ENCODE measurements at places on chromosomes 6 and 20. TPM values are rescaled to one million over a fixed set of nuclear protein-coding genes. Genes with fewer than 3 reads are reported as not detected.

DNA sequence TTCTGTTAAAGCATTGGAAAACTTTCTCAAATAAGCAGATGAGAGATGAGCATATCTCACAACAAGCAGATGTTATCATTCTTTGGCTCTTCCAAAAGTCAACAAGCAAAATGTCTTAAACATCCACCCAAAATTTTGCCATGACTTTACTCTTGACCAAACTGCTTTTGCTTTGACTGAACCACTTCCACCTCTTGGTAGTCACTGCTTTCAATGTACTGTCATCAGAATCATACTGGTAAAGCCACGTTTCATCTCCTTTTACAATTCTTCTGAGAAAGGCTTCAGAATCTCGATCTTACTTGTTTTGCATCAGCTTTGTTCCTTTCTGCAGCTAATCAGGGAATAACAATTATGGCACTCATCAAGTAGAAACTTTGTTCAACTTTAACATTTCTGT, 498.5 kb upstream of the GJE1 start:
- no peaks in the 10 kb centered on the region for H3K27me3 ChIP-seq
- H3K27ac ChIP-seq: no peak overlapping the region
- H3K4me1 ChIP-seq: no peaks in the 10 kb centered on the region

GRCh38 chr6:43009124-43009523, 4.6 kb downstream of the MEA1 start:
- peaks cover 3% of the 10 kb centered on the region for H3K4me1 ChIP-seq
- H3K36me3 ChIP-seq: no peaks in the 10 kb centered on the region
- no peak overlapping the region for H3K4me3 ChIP-seq
- no peak overlapping the region for H3K27ac ChIP-seq
- DNase-seq: no peak
- H3K27me3 ChIP-seq: no peaks in the 10 kb centered on the region

DNA sequence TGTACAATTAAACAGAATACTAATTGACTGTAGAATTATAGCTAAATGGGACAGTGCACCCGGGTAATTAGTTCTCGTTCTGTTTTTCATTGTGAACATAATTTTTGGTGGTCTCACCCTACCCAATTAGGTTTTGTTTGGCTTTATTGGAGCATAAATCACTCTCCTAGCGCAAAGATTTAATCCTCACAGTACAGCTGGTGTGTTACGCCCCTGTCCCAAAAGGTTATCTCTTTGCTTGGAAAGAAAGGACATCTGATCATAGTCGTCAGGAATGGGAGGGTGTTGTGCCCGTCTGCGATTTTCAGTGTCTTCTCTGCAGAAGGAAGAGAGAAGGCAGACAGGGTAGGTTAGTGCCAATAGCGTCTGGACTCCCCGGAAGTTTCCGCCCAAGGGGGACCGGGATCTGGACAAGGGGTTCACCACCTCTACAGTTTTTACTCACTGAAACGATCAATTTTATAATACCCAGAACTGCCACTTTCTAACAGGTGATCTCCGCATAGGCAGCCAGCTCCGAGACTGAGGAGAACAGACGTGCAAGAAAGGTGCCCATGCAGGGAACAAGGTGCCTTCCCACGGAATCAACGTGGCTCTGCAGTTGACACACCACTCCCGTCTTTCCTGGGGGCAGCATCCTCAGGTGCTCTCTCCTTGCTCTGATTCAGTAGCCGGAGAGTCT, 617.4 kb upstream of the CDH4 start:
- H3K4me1 ChIP-seq: peaks cover 3% of the 10 kb centered on the region
- no peaks in the 10 kb centered on the region for H3K36me3 ChIP-seq
- DNase-seq: no peak
- H3K27me3 ChIP-seq: no peaks in the 10 kb centered on the region
- no peak overlapping the region for H3K4me3 ChIP-seq

GRCh38 chr6:99882128-99882702, 111.8 kb downstream of the MCHR2 start:
- H3K4me3 ChIP-seq: no peak overlapping the region
- H3K27ac ChIP-seq: no peak overlapping the region
- no peaks in the 10 kb centered on the region for H3K4me1 ChIP-seq

DNA sequence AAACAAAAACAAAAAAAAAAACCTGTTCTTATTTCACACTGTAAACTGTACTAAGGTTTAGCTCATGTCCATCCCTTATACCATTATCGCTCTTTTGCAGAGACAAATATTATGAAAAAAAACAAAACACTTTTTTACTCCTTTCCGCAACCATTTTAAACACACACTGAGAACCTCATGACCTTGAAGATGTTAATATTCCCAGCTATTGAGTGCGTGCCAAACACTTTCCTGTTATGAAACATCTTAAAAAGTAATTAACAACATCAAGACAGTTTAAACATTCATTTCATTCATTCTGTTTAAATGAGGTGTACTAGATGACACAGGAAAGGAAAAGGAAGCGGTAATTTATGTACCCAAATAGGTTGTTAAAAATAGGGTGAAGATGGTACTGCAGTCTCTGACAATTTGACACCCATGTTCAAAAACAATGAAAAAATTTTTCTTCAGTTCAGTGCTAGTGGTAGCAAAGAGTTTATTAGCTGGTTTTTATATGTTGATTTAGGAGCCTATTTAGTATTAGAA, 3.9 kb upstream of the ARHGAP18 start:
- DNase-seq: no peak
- no peaks in the 10 kb centered on the region for H3K27me3 ChIP-seq
- H3K4me3 ChIP-seq: no peak overlapping the region
- no peak overlapping the region for H3K27ac ChIP-seq
- H3K4me1 ChIP-seq: peaks cover 4% of the 10 kb centered on the region

MYB gene
- not detected for total RNA-seq

PREX1 gene
- total RNA-seq: 5.4 TPM

CST2 gene
- total RNA-seq: not detected
